NCI-H2029 (cell line): ENCODE measurements at places on chromosomes 4 and X.
A peak's percentile ranks its signal among the peaks of the same experiment; 100 is the strongest.

GRCh38 chr4:146340798-146341197, 126.5 kb downstream of the REELD1 start:
- no peak for DNase-seq

GRCh38 chr4:174120446-174121295, 162.8 kb downstream of the FBXO8 start:
- DNase-seq: peak; percentile 16

GRCh38 chr4:156977435-156978160, 6.0 kb upstream of the PDGFC start:
- DNase-seq: no peak

GRCh38 chrX:23662853-23663252, 4.4 kb upstream of the PRDX4 start:
- DNase-seq: no peak

GRCh38 chrX:123731987-123732669, 724 bp downstream of the THOC2 start:
- DNase-seq: no peak

GRCh38 chr4:40515398-40516293, 114.0 kb downstream of the RBM47 start:
- DNase-seq: no peak

GRCh38 chr4:2867758-2868491, 24.3 kb downstream of the ADD1 start:
- DNase-seq: no peak

GRCh38 chrX:12999422-12999821, 24.5 kb downstream of the TMSB4X start:
- no peak for DNase-seq
